Activated CD8-positive, alpha-beta memory T cell treated with anti-CD3 and anti-CD28 coated beads for 1 hour (primary cell): ENCODE measurements at places on chromosomes 1 and 21.

GRCh38 chr1:96515430-96515829 is 206.2 kb upstream of the PTBP2 start:
- DNase-seq, result no peak

GRCh38 chr1:62370594-62370993 is 51.4 kb upstream of the KANK4 start:
- no peak for DNase-seq

GRCh38 chr21:20311234-20311787 is 686.9 kb upstream of the NCAM2 start:
- DNase-seq, result no peak

- no peak for DNase-seq
Observed at GRCh38 chr1:7538849-7539768, 232.0 kb upstream of the VAMP3 start.

- DNase-seq, result no peak
Observed at GRCh38 chr1:173451981-173452380, 25.2 kb upstream of the PRDX6 start.

DNA sequence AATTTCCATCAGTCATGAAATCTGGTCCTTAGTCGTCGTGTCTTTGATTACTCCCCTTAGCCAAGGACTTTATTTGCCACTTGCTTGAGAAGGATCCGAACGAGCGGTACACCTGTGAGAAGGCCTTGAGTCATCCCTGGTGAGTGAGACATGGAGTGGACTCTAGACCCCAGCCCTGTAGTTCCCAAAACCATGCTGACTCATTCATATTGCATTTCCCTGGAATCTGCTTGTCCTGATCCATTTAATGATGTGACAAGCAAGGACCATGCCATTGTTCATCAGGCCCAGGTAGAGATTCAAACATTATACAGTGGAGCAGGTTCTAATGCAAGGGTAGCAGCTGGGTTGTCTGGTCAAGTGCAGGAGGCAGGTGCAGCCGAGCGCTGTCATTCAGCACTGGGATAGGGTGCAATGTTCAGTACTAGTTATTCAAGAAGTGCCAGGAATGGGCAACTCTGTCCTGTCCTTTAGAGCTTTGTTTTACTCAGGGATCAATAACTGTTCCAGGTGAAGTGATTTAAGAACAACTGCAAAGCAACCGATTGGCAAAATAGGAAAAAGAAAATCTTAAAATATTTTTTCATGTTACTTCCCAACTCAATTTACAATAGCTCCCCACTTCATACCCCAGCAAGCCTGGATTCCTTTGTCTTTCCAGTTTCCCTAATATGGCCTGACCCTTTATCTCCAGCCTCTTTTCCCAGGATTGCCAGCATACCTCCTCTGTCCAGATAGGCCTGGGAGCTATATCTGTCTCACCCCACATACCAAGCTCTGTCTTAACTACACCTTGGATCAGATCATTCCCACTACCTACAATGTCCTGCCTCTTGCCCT is 26.5 kb downstream of the CAMK1G start:
- no peak for DNase-seq

GRCh38 chr1:186572509-186572908 is 107.7 kb downstream of the PTGS2 start:
- no peak for DNase-seq

DNA sequence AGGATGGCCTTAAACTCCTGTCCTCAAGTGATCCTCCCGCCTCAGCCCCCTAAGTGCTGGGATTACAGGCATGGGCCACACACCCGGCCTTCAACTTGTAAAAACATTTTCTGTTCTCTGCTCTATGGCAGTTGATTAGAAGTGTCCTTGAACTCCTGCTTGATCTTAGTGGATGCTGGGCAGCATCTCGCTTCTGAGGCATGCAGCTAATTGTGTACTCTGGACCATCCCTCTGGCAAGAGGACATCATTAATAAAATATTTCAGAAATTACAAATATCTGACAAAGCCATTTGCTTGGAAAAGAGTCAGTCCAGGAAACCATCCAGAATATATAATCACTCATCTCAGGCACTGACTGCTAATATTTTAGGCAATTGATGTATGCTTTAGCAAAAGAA is 8.1 kb downstream of the NGF start:
- DNase-seq, result no peak

DNA sequence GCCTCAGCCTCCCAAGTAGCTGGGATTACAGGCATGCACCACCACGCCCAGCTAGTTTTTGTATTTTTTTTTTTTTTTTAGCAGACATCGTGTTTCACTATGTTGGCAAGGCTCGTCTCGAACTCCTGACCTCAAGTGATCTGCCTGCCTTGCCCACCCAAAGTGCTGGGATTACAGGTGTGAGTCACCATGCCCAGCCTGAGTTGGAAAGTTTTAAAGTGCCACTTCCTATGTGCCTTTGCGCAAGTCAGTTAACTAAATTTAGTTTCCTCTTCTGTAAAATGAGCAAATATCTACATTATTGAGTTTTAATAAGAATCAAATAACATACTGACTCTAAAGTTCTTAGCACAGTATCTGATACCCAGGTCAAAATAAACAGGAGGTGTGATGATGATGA is 12.4 kb downstream of the SLC19A2 start:
- DNase-seq, result no peak

DNA sequence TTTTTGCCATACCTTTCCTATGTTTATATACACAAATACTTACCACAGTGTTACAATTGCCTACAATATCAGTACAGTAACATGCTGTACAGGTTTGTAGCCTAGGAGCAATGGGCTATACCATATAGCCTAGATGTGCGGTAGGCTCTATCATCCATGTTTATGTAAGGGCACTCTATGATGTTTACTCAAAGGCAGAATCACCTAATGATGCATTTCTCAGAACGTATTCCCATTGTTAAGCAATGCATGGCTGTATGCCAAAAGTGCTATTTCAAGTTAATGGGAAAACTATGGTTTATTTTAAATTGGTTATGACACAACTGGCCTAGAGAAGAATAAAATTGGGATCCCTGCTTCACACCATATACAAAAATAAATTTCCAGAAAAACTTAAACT is 36.9 kb upstream of the DISP1 start:
- DNase-seq, result no peak

GRCh38 chr1:167518331-167518700 is at the start of gene CD247:
TSS of gene CD247 (minus strand) at chr1:167518529. CDS start at chr1:167518465, 64 bp downstream.
- peak; percentile 58 for DNase-seq

DNA sequence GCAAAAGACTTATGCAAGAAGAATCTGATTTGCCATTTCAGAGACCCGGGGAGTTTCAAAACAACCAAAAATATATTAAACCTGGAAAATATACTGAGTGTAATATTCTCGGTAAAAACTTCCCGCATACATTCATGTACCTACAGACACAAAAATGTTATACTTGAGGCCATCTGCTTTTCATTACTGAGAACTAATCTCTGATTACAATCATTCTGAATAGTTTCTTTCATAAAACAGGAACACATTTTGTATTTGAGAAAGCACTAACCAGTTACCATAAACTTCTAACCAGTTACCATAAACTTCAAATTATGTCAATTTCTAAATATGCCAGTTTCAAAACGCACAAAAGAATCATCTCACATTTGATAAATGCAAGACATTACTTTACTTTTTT is 7.8 kb downstream of the ZNHIT6 start:
- no peak for DNase-seq

DNA sequence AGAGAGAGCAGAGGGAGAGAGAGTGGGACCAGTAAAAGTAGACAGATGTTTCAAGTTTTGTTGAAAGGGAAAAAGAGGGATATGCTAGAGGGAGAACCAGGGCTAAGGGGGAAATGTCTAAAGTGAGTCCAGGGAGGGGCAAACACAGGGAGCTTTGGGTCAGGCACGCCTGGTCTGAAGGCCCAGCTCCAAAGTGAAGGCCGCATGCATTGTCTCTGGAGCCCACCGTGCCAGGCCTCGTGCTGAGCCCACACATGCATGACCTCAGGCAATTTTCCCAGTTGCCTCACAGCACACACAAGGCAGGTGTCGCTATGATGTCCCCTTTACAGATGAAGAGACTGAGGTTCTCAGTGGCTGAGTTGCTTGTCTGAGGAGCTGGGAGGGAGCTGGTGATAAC is 16.0 kb downstream of the KIF17 start:
- DNase-seq, result no peak

DNA sequence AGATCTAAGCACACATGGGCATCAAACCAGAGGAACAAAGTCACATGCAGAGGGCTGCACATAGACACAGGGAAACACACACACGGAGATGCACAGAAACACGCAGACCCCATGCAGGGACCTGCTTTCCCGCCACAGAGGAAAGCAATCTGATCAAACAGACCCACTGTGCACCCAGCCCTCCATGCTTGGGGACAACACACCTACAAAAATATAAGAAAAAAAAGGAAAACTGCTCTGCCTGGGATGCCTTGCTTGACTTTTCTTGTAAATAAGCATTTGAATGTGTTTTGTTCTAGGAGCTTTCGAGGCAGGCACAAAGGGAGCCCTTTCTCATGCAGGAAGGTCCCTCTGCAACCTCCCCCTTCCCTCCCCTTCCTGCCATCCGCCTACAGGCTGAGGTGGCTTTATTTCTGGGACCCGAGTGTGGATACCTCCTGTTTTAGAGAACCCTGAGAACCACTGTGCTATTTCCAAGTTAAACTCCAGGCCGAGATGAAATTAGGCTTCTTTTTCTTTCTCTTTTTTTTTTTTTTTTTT is 3.5 kb upstream of the ICMT start:
- no peak for DNase-seq

GRCh38 chr1:60891765-60892164 is 190.6 kb upstream of the NFIA start:
- DNase-seq, result no peak
